ENCODE measurements at places on chromosomes 1 and 21.

DNA sequence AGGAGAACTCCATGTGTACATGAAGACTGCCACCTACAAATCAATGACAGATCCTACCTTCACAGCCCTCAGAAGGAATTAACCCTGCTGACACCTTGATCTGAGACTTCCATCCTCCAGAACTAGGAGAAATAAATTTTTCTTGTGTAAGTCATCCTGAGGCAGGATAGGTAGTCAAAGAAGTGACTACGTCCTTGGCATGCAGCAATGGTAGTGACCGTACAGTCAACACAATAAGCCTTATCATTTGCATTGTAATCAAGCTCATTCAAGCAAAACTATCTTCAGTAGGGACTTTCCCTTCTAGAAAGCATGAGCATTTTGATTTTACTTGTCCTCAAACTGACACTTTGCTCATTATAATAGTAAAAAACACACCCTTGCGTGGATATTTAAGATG is 64.0 kb upstream of the KCNK1 start:
- DNase-seq, result no peak

DNA sequence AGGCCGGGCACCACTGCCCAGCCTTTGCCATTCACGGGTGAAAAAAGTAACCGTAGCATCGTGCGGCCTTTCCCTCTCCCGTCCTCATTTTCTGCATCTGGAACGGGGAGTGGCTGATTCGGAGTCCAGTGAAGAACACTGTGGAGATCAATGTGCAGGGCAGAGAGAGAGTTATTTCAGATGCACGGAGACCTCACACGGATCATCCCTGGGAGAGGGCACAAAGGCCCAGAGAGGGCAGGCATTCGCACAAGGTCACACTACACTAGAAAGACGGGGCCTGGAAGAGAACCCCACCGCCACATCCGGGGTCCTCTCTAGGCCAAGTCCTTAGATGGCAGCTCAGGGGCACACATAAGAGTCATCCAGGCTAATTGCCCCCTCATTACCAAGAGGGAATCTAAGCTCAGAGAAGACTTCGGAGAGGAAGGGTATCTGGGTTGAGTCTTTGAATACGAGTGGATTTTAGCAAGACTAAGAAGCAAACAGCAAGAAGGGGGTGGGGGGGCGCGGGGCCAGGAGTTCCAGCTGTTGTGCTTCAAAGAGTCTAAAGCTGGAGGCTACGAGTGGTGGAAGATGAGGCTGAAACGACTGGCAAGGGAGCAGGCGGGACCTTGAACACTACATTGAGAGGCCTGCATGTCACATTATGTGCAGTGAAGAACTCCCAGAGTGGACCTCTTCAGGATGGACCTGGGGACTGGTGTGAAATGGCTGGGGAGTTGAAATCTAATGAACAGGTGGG is 857 bp downstream of the GPX7 start:
- peak; percentile 8 for DNase-seq

- no peak for DNase-seq
These were observed 32.4 kb upstream of the KCNA10 start for GRCh38 chr1:110551278-110551809.

- DNase-seq, result no peak
These were observed 36.2 kb downstream of the UBE2G2 start for GRCh38 chr21:44765231-44766013.

DNA sequence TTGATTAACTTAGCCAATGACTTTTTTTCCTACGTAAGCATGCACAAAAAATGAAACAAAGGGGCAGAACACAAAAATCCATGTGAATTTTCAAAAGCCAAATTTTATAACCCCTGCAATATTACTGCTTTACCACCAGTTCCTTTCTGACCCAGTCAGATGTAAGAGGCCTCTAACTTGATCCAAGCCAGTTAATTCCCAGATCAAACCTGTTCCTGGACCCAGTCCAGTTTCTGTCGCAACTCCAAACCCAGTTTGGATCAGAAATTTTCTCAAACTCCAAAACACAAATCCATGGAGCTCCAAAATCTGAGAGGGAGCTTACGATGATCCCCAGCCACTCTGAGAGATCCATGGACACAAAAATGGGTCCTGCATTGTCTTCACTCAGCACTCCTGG is 7.8 kb upstream of the ZYG11A start:
- DNase-seq, result no peak

GRCh38 chr1:93275634-93276295 is 69.9 kb upstream of the DR1 start:
- no peak for DNase-seq

DNA sequence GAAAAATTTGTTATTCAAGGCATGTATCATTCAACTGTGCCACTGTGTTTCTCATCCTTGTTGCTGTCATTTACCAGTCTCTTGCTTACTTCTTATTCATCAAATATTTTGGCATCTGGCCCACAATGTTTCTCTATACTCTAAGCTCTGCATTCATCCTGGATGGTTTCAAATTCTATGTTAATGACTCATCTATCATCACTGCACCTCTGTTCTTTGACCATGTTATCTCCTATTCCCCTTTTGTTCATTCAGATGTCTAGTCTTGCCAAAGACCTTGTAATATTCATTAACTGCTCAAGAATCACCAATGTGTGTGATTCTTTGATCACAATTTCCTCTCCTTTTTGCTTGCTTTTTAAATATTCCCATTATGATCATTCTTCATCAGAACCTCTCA is 54.6 kb upstream of the PRKACB start:
- no peak for DNase-seq

DNA sequence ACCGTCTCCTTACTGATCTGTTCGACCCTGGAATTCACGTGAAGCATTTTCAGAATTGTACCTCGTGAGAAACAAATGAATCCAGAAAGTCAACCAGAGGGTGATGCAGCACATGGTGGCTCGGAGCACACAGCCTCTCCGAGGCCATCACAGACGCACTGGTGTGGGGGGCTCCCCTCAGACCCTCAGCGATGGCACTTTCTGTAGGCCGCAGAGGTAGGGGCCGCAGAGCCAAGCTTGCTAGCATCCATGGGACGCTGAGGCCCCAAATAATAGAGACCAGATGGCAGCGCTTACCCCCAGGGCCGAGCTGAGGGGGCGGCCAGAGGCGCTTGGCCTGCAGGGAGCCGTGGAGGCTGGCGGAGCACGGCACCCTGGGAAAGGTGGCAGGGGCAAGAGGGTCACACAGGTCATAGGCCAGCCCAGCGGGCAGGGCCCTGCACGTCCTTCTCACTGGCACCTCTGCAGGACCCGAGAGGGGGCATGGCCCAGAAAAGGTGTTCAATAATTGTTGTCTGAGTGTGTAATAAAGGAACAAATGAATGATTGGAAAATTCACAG is 28.1 kb upstream of the COL6A2 start:
- DNase-seq, result no peak

- no peak for DNase-seq
These were observed 220.7 kb upstream of the HOOK1 start for GRCh38 chr1:59593798-59594790.

DNA sequence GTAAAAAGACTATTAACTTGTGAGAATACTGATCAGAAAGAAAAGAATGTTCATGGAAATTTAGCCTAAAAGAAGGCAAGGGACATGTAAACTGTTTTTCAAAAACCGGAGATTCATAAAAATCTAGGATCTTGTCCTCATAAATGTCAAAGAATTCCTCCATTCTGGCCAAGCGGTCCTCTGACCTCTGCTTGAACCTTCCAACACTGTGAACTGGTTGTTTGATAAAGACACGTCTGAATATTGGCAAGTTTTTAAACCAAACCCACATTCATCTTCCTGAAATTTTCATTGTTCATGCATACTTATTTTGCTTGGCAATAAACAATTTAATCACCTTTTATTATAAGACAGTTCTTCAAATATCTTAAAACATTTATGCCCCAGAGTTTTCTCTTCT is 19.8 kb downstream of the ASPM start:
- no peak for DNase-seq

DNA sequence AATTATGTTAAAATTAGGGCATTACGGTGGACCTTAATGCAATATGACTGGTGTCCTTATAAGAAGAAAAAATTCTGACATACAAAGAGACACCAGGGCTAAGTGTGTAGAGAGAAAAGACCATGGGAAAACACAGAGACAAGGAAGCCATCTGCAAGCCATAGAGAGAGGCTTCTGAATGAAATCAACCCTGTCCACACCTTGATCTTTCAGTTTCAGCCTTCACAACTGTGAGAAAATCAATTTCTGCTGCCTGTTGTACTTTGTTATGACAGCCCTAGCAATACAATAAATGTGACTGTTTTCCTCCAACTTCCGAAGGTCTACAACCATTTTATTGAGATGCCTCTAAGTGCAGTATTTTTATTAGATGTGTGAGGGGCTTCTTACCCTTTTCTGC is 1407.2 kb downstream of the MRPL39 start:
- DNase-seq, result no peak

- DNase-seq, result peak; percentile 20
These were observed 36.0 kb downstream of the GPR3 start for GRCh38 chr1:27428316-27429028.

- no peak for DNase-seq
These were observed 72.4 kb upstream of the SSX2IP start for GRCh38 chr1:84762664-84763063.

- no peak for DNase-seq
These were observed 11.1 kb downstream of the OR2AJ1 start for GRCh38 chr1:247935781-247936180.

DNA sequence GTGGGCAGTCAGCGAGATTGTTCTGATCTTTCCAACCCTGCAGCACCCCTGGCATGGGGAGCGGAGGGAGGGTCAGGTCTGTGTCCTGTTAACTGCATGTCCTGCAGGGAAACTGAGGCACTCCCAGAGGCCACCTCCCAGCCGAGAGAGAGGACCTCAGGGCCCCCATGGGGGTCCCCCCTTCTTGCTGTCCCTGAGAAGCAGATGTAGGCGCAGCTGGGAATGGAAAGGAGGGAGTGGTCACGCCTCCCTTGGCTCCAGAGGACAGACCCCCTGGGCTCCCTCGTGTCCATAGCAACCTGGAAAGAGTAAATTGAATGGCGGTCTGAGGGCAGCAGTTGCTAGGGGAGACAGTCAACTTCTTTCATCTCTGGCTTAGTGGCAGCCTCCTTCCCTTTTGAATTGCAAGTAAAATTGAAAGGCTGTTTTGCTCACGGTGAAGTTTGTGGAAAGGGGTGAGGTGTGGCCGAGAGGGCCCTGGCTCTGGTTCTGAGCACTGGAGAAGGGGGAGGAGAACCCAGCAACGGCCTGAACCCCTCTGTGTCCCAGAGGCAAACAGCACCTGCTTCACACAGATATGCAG is 4.9 kb downstream of the CROCC start:
- DNase-seq, result no peak

DNA sequence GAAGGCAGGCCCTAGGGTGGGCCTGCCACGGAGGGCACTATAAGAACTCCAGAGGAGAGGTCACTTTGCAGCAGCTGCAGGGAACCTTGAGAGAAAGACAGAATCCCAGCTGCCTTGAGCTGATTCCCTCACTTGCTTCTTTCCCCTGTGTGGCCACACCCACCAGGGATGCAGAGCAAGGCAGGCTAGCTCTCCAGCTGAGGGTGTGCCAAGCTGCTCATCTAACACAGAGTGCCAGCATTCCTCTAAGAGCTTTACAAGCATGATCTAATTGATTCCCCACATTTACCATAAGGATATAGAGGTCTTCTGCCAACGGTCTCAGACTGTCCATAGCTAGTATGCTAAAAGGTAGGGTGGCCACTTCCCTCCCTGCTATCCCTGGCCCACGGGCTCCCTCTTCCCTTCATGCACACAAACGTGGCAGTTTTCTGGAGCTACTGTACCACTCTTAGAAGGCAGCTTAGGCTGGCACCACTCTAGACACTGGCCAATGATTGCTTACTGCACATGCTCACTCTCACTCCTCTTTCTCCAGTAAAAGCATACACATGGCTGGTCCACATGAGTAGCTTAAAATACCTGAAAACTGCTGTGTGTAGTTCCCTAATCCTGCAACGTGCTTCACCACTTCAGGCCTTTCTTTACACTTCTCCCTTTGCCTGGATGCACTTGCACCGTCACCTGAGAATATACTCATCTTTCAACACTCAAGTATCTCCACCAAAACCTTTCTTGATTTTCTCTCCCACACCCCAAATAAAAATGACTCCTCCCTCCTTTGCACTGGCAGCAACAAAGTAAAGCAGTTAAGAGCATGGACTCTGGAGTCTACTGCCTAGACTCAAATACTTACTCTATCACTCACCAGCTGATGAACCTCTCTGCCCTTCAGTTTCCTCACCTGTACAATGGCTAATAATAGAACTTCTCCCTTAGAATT is 57.7 kb downstream of the DMAP1 start:
- no peak for DNase-seq

DNA sequence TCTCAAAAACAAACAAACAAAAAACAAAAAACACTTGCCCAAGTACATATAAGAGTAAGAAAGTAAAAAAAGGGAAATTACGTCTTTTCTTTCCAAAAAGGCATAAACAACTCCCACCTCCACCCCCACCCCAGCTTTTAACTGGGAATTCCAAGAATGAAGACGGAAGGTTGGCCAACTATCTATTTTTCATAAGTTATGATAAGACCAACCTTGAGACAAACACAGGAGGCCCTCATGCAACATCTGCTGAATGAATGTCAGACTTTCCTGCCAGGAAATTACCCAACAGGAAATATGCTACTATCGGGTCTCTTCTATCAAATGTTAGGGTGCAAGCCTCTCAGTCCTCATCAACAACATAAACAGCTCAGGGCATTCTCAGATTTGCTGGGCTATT is 1.9 kb downstream of the BSDC1 start:
- DNase-seq, result no peak

- DNase-seq, result peak; percentile 78
These were observed 138.3 kb downstream of the TTLL7 start for GRCh38 chr1:83860490-83861221.

DNA sequence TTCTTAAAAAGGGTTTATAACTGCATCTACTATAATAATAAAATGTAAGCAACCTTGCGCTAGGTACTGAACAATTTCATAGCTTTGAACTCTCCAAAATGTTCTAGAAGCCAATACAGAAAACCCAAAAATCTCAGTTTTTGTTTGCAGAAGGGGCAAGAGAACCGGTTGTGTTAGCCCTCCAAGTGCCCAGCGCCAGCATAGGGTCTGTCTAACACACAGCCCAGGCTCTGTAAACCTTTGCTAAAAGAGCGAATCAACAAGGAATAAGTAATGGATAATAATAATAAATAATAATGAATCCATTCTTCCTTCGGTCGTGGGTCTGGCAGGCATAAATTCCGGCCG is 333 bp upstream of the CHAF1B start:
- no peak for DNase-seq

GRCh38 chr1:6033986-6034749 is 11.5 kb upstream of the KCNAB2 start:
- DNase-seq, result peak; percentile 35

GRCh38 chr1:46623743-46624644 is 7.4 kb upstream of the MOB3C start:
- no peak for DNase-seq

DNA sequence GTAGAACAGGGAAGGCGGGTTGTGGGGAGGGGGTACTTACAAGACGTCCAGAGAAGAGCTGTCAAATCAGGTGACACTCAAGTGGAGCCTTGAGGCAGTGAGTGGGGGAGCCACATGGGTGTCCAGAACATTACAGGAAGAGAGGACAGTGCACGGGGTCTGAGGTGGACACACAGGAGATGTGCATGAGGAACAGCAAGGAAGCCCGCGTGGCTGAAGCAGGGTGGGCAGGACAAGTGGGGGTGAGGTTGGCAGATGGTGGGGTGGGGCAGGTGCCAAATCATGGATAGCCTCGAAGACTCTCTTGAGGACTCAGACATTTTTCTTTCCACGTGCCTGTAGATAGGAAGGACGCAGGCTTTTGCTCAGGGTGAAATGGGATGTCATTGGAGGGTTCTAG is 921 bp downstream of the SMPDL3B start:
- DNase-seq, result no peak

GRCh38 chr1:204032642-204033235 is 40.2 kb upstream of the SOX13 start:
- no peak for DNase-seq

GRCh38 chr1:85325920-85326319 is 49.5 kb upstream of the BCL10 start:
- DNase-seq, result no peak

Data from stimulated activated CD4-positive, alpha-beta T cell treated with anti-CD3 and anti-CD28 coated beads, Interleukin-12 subunit alpha, Interleukin-12 subunit beta, amount 100 ng/mL, for 4 hours (primary cell).